ENCODE measurements at places on chromosomes 12 and 14. TPM values are rescaled to one million over a fixed set of nuclear protein-coding genes. Genes with fewer than 3 reads are reported as not detected.

- no peak overlapping the region for H3K4me3 ChIP-seq
- H3K4me1 ChIP-seq, result no peaks in the 10 kb centered on the region
- DNase-seq, result no peak
- no peak overlapping the region for H3K27ac ChIP-seq
- H3K36me3 ChIP-seq, result no peaks in the 10 kb centered on the region
These were observed 113.0 kb downstream of the SEC23A start for GRCh38 chr14:38989922-38990546.

DNA sequence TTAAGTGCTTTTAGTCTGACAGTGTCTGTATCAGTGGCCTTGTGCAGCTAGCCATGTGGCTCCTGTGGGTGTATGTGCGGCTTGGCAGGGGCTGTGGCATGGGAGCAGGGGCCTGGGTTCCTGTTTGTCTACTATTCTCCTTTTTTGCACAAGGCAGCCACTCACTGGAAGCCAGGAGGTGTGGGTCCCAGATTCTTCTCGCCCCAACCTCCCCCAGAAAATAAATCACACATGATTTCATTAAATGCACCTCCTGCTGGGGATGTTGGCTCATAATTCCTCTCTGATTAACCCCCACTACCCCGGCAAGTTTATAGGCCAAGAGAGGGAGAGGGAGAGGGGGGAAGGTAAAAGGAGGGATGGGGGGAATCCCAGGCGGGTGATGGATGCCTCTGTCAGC lies 17.6 kb downstream of the CALCOCO1 start:
- H3K27ac ChIP-seq, result no peak overlapping the region
- H3K4me1 ChIP-seq, result no peaks in the 10 kb centered on the region
- H3K36me3 ChIP-seq, result peaks cover 19% of the 10 kb centered on the region
- DNase-seq, result no peak
- peaks cover 5% of the 10 kb centered on the region for H3K27me3 ChIP-seq

GRCh38 chr12:69438539-69438938 lies 31.6 kb upstream of the FRS2 start:
- H3K4me3 ChIP-seq, result no peak overlapping the region
- H3K27ac ChIP-seq, result no peak overlapping the region
- no peaks in the 10 kb centered on the region for H3K36me3 ChIP-seq
- no peak for DNase-seq

- no peak for DNase-seq
- H3K4me3 ChIP-seq, result no peak overlapping the region
- no peaks in the 10 kb centered on the region for H3K27me3 ChIP-seq
These were observed 59.3 kb downstream of the PPP1R13B start for GRCh38 chr14:103788086-103788485.

DNA sequence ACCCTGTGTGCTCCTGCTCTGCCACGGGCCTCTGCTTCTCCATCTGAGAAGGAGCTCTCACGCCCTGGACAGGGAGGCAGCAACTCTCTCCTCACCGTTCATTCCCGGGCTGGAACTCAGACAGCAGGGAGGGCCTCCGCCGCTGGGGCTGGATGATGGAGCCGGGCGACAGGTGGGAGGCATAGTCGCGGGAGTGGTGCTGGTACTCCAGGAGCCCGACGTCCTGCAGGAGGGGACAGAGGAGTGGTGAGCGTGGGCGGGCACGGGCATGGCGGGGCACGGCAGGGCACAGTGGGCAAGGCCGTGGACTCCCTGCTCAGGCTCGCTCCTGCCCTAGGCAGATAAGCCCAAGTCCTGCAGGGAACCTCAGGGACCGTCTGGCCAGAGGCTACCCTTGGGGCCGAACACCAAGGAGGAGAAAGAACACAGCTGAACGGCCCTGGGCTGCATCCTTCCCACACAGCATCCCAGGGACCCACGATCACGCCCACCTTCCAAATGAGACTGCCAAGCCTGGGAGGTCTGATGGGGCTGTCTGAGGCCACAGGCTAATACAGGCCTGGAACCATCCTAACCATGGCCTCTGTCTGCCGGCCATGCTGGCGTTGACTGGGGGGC lies 81.0 kb downstream of the NCOR2 start:
- H3K27ac ChIP-seq, result no peak overlapping the region
- no peak for DNase-seq
- H3K4me3 ChIP-seq, result no peak overlapping the region
- H3K4me1 ChIP-seq, result peaks cover 2% of the 10 kb centered on the region
- peaks cover 12% of the 10 kb centered on the region for H3K36me3 ChIP-seq
- H3K27me3 ChIP-seq, result no peaks in the 10 kb centered on the region

DNA sequence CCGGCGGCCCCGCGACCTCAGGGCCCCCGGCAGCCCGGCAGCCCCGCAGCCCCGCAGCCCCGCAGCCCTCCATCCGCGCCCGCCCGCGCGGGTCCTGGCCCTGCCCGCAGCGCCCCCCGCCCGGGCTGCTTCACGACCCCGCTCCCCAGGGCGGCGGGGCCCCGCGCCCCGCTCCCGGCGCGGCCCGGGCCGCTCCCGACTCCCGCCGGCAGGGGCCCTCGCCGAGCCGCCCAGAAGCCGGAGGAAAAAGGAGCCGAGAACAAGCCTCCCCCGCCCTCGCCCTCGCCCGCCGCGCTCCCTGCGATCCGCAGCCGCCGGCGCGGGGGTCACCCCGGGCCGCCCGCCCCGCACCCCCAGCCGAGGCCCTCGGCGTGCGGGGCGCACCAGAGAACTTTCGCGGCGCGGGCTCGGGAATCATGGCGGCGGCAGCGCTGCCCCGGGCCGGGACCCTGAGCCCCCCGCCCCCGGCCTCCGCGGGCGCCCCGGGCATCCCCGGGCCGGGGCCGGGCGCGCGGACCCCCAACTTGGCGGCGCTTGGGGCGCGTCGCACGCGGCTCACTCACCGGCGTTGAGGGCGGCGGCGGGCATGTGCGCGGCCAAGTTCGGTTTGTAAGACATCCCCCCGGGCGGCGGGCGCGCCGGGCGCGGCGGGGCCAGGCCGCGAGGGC lies 521 bp downstream of the CDK2AP1 start:
- no peak overlapping the region for H3K4me3 ChIP-seq
- H3K27me3 ChIP-seq, result no peaks in the 10 kb centered on the region
- H3K4me1 ChIP-seq, result no peaks in the 10 kb centered on the region
- peak; percentile 73 for DNase-seq
- H3K27ac ChIP-seq, result no peak overlapping the region

DNA sequence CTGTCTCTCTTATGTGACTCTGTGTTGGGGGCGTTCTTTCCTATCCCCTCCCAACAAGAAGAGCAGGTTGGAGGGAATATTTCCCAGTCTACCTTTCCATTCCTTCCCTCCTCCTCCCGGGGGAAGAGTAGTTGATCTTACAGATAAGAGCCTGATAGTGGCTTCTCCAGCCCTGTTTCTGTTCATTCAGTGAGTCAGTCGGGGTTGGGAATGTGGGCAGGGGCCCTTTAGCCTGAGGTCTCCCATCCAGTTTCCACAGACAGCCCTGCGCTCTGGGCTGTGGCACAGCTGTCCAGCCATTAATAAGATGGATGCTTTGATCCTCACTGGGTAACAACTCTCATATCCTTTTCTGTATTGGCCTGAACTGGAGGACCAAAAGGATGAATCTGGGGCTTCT lies 18.1 kb upstream of the PPP1R1A start:
- no peaks in the 10 kb centered on the region for H3K27me3 ChIP-seq
- no peaks in the 10 kb centered on the region for H3K4me1 ChIP-seq
- H3K36me3 ChIP-seq, result no peaks in the 10 kb centered on the region
- H3K4me3 ChIP-seq, result no peak overlapping the region
- no peak for DNase-seq

DNA sequence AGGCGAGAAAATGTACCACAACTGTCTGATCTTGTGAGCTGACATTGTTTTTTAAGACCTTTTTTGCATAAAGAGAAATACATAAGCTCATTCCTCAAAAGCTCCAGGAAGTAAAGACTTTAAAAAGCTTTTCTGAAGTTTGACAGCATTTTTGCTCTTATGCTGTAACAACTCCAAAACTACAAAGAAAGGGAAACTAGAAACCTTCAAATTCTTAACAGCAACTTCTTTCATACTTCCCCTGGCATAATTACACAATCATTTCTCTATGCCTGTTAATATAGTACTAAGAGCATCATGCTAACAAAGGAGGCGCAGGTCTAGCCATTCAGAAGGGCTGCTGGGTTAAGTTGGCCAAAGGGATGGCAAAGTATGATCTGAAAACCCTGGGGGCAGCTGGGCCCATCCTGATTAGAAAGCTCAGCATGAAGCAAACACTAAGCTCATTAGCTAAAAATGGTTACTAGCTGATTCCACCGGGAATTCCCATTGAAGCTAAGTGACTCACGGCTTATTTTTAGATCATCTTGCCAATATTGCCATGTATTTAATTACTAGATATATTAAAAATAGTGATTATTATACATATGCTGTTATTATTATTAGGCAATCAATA lies 26.1 kb upstream of the ANP32D start:
- H3K27ac ChIP-seq, result no peak overlapping the region
- no peak overlapping the region for H3K4me3 ChIP-seq
- no peaks in the 10 kb centered on the region for H3K36me3 ChIP-seq
- no peaks in the 10 kb centered on the region for H3K4me1 ChIP-seq

GRCh38 chr14:24802236-24802635 lies 168.2 kb upstream of the GZMB start:
- H3K4me1 ChIP-seq, result no peaks in the 10 kb centered on the region
- DNase-seq, result no peak
- H3K4me3 ChIP-seq, result no peak overlapping the region
- H3K27me3 ChIP-seq, result no peaks in the 10 kb centered on the region
- H3K27ac ChIP-seq, result no peak overlapping the region

DNA sequence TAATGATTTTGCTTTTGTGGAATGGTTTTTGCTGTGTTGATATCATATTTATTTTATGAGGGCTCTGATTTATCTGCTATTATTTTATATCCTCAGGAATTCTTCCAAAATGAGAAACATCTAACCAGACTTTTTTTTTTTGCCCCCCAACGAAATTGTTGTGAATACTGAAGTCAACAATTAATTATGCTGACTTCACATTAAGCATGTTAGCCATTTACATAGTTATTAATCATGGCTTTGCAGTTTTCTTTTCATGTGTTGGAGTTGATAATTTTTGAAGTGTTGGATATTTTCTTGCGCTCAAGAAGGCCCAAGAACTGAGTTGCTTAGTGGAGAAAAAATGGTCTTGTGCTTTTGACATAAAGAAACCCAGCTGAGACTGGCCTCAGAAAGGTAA lies 246.6 kb upstream of the CRY1 start:
- H3K4me3 ChIP-seq, result no peak overlapping the region
- H3K4me1 ChIP-seq, result no peaks in the 10 kb centered on the region
- H3K27ac ChIP-seq, result no peak overlapping the region
- H3K36me3 ChIP-seq, result no peaks in the 10 kb centered on the region

- no peaks in the 10 kb centered on the region for H3K36me3 ChIP-seq
- H3K4me1 ChIP-seq, result no peaks in the 10 kb centered on the region
- no peak overlapping the region for H3K4me3 ChIP-seq
- no peaks in the 10 kb centered on the region for H3K27me3 ChIP-seq
- DNase-seq, result peak; percentile 27
- H3K27ac ChIP-seq, result no peak overlapping the region
These were observed 79.4 kb downstream of the LIN7A start for GRCh38 chr12:80858356-80858755.

GRCh38 chr12:128069359-128069997 lies 197.5 kb upstream of the TMEM132C start:
- no peaks in the 10 kb centered on the region for H3K4me1 ChIP-seq
- no peak overlapping the region for H3K27ac ChIP-seq
- DNase-seq, result no peak
- no peaks in the 10 kb centered on the region for H3K27me3 ChIP-seq

DNA sequence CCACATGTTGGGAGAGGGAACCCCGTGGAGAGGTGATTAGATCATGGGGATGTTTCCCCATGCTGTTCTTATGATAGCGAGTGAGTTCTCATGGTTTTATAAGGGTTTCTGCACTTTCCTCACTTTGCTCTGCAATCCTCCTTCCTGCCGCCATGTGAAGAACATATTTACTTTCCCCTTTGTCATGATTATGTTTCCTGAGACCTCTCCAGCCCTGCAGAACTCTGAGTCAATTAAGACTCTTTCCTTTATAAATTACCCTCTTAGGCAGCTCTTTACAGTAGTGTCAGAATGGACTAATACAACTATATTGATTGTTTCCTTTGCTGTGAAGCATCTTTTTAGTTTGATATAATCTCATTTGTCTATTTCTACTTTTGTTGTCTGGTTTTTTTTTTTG lies 13.1 kb upstream of the RASSF9 start:
- H3K4me3 ChIP-seq, result no peak overlapping the region
- no peaks in the 10 kb centered on the region for H3K27me3 ChIP-seq
- H3K27ac ChIP-seq, result no peak overlapping the region
- DNase-seq, result no peak
- no peaks in the 10 kb centered on the region for H3K36me3 ChIP-seq
- H3K4me1 ChIP-seq, result no peaks in the 10 kb centered on the region

- H3K4me3 ChIP-seq, result no peak overlapping the region
- H3K4me1 ChIP-seq, result no peaks in the 10 kb centered on the region
- no peaks in the 10 kb centered on the region for H3K36me3 ChIP-seq
- no peaks in the 10 kb centered on the region for H3K27me3 ChIP-seq
These were observed 234.9 kb upstream of the CAND1 start for GRCh38 chr12:67034110-67034879.

DNA sequence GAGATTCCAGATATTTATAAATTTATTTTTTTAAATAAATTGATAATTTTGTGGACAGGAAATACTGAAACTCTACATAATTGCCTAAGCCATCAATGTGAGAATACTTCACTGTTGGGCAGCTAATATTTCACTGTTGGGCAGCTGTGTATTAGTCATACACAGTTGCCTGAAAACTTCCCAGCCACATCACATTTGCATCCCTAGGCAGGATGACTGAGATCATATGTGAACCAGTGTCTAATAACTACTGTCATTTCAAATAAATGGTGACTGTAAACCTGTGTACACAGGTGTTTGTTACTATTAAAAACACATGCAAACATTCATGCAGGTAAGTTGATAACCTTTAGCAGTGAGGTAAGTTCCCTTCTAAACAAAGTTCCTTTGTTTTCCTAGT lies 43.9 kb downstream of the TMTC3 start:
- DNase-seq, result no peak
- H3K4me3 ChIP-seq, result no peak overlapping the region
- H3K4me1 ChIP-seq, result no peaks in the 10 kb centered on the region

GRCh38 chr12:12480074-12480473 lies 82.6 kb downstream of the DUSP16 start:
- no peak for DNase-seq
- no peak overlapping the region for H3K27ac ChIP-seq
- peaks cover 15% of the 10 kb centered on the region for H3K36me3 ChIP-seq
- no peak overlapping the region for H3K4me3 ChIP-seq
- H3K27me3 ChIP-seq, result no peaks in the 10 kb centered on the region

- DNase-seq, result no peak
- no peak overlapping the region for H3K27ac ChIP-seq
- H3K4me1 ChIP-seq, result no peaks in the 10 kb centered on the region
- H3K27me3 ChIP-seq, result no peaks in the 10 kb centered on the region
- no peak overlapping the region for H3K4me3 ChIP-seq
These were observed 9.1 kb upstream of the DDX47 start for GRCh38 chr12:12804011-12804410.

The ADCY4 gene
- total RNA-seq, result 57.5 TPM

The AKAP3 gene
- 2.7 TPM for total RNA-seq

The TAS2R19 gene
- total RNA-seq, result 4.6 TPM

The MGP gene
- 811 TPM for total RNA-seq

The RGS6 gene
- 1.1 TPM for total RNA-seq

The ACSM4 gene
- not detected for total RNA-seq

The TEX52 gene
- not detected for total RNA-seq

The HDAC7 gene
- total RNA-seq, result 132 TPM

Data from kidney (tissue), 22 donors.